ENCODE measurements at places on chromosomes 2 and 18.

- no peak for DNase-seq
Measured at GRCh38 chr2:43201497-43201896, 24.9 kb downstream of the ZFP36L2 start.

GRCh38 chr2:30280596-30281434, 49.5 kb downstream of the LBH start:
- no peak for DNase-seq

- DNase-seq = no peak
Measured at GRCh38 chr18:79963658-79964329, 649 bp upstream of the HSBP1L1 start.

DNA sequence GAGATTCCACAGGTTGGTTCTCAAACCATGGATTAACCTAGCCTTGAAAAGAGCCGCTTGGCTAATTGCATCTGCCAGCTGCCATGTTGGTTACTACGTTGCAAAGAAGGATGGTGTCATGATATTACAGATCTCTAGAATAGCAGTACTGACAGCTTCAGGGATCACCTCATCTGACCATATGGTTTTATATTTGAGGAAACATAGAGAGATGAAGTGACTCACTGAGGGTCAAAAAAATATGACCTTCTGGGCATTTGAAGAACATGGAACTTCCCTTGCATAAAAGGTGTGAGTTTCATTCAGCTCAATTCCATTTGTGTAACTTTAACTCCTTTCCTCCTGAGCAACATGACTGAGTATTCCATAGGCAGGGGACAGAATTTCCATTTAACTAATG, 242.3 kb downstream of the SETBP1 start:
- DNase-seq = no peak

DNA sequence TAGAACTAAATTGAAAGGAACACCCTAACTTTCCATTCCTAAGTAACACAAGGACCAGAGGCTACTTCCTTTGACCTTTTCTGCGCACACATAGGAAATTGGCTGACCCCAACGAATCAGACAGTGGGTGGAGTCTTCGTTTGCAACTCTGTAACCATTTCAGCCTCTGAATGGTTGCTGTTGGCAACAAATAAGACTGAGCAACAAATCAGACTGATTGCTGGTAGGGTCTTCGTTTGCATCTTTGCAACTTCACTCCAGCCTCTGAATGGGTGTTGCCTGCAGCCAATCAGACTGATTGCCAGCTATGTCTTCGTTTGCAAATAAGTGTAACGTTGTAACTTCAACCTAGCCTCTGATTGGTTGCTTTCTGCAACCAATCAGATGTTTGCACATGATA, 34.6 kb downstream of the USP40 start:
- no peak for DNase-seq

DNA sequence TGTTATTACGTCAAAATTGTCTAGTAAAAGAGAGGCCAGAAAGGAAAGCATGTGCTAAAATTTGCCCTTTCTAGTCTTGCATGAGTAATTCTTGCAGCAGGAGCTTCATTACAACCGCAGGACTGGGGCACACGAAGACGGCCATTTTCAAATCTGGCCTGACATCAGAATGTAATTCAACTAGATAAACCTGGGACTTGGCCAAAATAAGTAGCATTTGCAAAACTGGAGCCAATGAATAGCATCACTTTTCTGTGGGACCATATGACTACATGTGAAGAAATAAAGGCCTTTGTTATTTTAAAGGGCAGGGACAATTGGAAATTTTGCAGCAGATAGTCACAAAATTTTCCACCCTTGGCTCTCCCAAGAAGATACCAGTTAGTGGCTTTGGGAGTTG, 3.0 kb upstream of the FZD7 start:
- no peak for DNase-seq

DNA sequence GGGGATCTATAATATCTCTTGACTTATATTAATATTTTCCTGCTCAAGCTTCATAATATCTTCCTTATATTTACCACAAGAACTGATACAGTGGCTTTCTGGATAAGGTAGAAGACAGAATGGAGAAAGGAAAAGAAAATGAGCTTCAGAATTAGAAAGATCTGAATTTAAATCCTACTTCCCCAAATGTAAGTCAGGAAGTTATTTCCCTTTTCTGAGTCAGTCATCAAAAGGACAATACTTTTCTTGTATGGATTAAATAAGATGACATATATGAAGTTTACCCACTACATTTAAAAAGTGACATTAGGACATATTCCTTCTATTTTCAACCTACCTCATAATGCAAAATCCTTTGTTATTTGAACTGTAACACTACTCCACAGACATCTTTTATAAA, 19.0 kb downstream of the KRCC1 start:
- no peak for DNase-seq

- no peak for DNase-seq
Measured at GRCh38 chr18:46668135-46668534, 11.1 kb upstream of the LOXHD1 start.

Data from stimulated activated CD4-positive, alpha-beta T cell treated with anti-CD3 and anti-CD28 coated beads, Interleukin-1b, Interleukin-23, amount 100 ng/mL, for 4 hours (primary cell).